Ecto neural progenitor cell (in vitro differentiated cells): ENCODE measurements at places on chromosomes 16 and 17.

- DNase-seq: no peak
Measured at GRCh38 chr16:81661082-81661481, 118.0 kb upstream of the PLCG2 start.

GRCh38 chr16:63080746-63081145 is 1044.5 kb upstream of the CDH8 start:
- no peak for DNase-seq

- peak; percentile 83 for DNase-seq
Measured at GRCh38 chr17:77140878-77141767, at the start of gene SEC14L1. Gene SEC14L1 (plus strand): TSS chr17:77140969. CDS start chr17:77143597, 2,628 bp downstream.

DNA sequence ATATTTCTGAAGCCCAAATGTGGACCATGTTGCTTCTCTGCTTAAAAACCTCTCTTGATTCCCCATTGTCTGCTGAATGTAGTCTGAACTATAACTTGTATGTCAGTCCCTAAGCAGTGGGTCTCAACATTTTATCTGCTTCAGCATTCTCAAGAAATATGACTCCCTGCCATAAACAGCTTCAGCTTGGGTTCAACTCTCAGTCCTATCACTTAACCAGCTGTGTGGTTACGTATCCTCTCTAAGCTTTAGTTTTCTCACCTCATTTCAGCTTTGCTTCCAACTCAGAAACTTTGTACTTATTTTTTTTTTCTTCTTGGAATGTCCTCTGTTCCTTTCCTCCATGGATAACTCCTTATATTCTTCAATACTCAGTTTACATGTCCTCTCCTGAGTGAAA is 4.6 kb upstream of the DDX52 start:
- no peak for DNase-seq

GRCh38 chr17:14582996-14583395 is 282.1 kb downstream of the HS3ST3B1 start:
- no peak for DNase-seq

GRCh38 chr17:57355090-57355859 is 99.0 kb downstream of the MSI2 start:
- DNase-seq: no peak

- DNase-seq: no peak
Measured at GRCh38 chr17:27644586-27644985, 13.6 kb downstream of the LGALS9 start.

GRCh38 chr17:10368561-10368960 is 4.2 kb downstream of the MYH13 start:
- no peak for DNase-seq

- DNase-seq: no peak
Measured at GRCh38 chr17:40540448-40540847, 24.8 kb downstream of the CCR7 start.

GRCh38 chr17:54013072-54013471 is 190.3 kb downstream of the KIF2B start:
- DNase-seq: no peak

- no peak for DNase-seq
Measured at GRCh38 chr16:83713597-83713996, 94.2 kb upstream of the HSBP1 start.

- DNase-seq: no peak
Measured at GRCh38 chr17:40130352-40131042, 8.7 kb downstream of the MSL1 start.

DNA sequence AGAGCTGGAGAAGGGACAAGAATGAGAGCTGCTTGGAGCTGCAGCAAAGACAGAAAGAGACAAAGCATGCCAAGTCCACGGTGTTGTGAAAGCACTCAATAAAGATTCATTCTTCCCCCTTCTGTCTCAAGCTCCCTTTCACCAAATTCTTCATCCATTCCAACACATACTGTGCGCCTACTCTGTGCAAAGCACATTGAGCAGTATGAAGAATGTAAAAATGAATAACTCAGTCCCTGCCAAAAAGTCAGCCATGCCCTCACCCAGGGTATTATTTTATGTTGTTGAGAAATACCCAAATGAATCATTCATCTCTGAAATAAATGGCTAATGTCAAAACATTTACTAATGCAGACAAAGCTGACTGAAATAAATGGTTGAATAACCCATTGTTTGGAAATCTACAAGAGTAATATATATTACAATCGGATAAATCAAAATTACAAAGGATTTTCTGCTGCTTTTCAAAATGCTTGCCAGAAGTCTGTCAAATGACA is 282.9 kb upstream of the IRX5 start:
- no peak for DNase-seq

GRCh38 chr17:38879878-38880665 is 10.2 kb downstream of the LASP1 start:
- peak; percentile 83 for DNase-seq

GRCh38 chr17:77740481-77740880 is 218.0 kb upstream of the TNRC6C start:
- DNase-seq: no peak

DNA sequence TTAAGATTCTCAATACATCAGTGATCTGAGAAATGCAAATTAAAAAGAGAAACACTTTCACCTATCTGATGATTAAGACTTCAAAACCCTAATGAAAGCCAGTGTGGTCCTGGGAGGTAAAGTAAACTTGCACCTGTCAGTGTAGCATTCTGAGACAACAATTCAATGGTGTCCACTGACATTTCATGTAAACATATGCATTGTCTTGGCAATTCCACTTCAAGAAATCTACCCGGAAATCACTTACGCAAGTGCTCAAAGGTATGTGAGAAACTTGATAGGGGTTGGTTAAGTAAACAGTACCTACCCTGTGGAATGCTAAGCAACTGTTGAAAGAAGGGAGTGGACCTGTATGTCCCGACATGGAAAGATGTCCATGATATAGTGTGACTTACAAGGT is 2.1 kb downstream of the ST6GALNAC1 start:
- no peak for DNase-seq

DNA sequence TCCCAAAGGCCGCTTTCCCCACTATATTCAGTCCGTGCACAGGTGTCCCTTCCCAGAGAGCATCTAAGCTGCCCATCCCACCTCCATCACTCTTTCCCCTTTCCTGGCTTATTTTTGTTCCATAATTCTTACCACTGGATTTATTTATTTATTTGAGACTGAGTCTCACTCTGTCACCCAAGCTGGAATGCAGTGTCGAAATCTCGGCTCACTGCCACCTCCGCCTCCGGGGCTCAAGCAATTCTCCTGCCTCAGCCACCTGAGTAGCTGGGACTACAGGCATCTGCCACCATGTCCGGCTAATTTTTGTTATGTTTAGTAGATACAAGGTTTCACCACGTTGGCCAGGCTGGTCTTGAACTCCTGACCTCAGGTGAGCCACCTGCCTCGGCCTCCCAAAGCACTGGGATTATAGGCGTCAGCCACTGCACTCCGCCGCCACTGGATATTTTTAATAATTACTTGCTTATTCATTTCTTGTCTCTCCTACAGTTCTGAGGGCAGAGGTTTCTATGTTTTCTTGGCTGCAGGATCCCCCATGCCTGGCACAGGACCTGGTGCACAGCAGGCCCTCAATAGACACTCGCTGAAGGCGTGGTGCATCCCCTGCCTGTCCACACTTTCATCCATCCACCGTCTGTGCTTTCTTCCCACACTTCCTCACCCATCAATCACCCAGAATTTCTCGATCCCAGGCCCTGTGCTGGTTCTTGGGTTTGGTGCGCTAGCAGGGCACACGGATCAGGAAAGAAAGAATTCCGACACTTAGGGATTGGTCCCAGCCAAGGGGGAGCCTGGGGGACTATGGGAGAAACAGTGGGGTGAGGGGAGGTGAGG is 9.9 kb upstream of the ADGRG1 start:
- DNase-seq: peak; percentile 37

GRCh38 chr16:31134091-31134571 is 1.4 kb downstream of the PRSS8 start:
- no peak for DNase-seq

DNA sequence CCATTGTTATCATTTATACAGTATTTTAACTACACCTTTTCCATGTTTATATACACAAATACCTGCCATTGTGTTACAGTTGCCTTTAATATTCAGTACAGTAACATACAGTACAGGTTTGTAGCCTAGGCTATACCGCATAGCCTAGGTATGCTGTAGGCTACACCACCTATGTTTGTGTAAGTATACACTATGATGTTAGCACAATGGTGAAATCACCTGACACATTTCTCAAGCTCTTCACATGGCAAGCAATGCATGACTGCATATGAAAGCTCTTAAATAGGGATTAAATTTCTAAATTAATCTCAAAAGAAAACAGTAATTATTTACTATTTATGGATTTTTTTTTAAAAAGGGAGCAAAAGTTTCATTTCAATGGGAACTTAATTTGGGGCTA is 12.0 kb downstream of the LRRC37B start:
- DNase-seq: no peak

- DNase-seq: no peak
Measured at GRCh38 chr17:65287040-65287439, 149.9 kb downstream of the RGS9 start.

DNA sequence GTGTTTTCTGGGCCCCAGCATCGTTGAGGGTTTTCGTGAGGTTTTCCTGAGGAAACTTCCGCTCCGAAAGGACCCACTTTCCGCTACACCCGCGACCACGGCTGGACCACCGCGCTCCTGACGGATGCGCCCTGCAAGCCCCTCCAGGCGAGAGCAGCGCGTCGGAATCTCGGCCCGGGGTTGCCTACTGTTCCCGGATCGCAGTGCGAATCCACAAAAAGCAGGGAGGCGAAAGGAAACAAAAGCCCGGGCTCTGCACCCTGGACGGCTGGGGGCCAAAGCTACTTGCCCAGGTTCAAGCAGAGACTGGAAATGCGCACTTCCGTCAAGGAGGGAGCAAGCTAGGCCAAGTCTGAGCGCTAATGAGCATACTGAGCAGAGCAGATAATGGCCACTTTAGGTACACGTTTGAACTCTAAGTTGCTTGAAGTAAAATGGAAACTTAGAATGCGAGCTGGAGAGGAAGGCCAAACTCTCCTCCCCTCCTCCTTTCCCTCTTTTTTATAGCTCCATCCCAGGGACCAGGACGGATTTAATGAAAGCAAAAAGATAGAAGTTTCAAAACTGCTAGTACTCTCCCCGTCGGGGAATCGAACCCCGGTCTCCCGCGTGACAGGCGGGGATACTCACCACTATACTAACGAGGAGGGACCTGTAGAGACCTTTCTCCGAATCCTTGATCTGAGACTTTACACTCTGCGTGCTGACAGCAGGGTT is 11.4 kb upstream of the AURKB start:
- DNase-seq: peak; percentile 98
